ENCODE measurements at places on chromosomes 11 and 22.

- DNase-seq = peak; percentile 64
Observed at GRCh38 chr11:121466063-121466794, 13.5 kb upstream of the SORL1-AS1 start.

DNA sequence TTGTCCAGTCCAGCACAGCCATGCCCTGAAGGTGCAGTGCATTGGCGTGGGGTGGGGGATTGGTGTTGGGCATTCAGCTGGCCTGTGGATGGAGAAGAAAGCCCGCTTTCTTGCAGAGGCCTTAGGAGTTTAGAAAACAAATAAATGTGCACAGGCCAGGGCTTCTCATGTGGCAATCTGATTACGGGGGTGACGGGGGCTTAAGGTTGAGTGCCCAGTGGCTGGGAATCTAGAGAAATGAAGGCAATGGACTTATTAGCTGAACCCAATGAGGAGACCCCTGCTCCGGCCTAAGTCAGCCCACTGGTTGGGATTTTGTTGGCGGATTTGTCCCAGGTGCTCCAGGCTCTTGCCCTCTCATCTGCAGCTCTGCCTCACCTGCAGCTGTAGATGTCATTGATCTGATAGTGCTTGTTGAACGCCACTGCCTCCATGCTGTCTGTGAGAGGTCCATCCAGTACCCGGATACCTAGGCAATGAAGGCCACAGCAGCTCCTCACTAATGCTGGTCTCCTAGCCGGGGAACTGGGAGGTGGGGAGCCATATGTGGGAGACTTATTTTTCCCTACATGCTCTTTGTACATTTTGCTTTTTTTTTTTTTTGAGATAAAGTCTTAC, 6.2 kb downstream of the PCSK7 start:
- no peak for DNase-seq

GRCh38 chr11:64485074-64485473, 105.9 kb upstream of the SLC22A12 start:
- DNase-seq = no peak

DNA sequence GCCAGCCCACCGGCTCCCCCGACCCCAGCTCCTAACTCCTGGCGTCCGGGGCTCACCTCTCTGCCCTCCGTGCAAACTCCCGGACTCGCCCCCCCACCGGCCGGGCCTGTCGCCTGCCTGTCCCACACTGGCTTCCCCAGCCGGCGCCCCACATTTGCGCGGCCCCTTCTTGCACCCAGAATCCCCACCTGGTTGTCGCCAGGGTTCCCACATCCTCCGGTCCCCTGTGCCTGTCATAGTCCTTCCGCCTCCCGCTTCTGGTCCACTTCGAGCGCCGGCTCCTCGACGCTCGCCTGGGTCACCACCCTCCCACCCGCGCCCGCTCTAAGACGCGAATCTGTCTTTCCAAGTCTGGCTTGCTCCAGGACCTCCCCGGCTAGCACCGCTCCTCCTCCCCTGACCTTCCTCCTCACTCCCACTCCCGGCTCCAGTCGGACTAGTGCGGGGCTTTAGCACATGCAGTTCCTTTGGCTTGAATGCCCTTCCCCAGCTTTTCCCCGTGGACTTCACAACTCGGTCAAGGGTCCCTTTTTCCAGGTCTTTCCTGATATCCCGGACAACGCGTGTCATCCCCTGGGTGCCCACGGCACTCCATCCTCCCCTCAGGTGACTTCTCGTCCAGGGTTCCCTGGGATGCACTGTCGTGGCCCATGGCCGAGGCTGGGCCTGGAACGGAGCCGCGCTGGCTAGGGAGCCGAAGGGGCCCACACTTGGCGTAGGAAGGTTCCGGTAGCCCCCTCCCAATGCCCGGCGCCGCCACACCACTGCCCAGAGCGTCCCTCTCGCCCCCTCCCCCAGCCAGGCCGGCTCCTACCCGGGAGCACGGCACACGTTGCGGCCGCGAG, 635 bp downstream of the SCARF2 start:
- DNase-seq = no peak

GRCh38 chr11:64007629-64008282, 21.5 kb downstream of the OTUB1 start:
- no peak for DNase-seq

DNA sequence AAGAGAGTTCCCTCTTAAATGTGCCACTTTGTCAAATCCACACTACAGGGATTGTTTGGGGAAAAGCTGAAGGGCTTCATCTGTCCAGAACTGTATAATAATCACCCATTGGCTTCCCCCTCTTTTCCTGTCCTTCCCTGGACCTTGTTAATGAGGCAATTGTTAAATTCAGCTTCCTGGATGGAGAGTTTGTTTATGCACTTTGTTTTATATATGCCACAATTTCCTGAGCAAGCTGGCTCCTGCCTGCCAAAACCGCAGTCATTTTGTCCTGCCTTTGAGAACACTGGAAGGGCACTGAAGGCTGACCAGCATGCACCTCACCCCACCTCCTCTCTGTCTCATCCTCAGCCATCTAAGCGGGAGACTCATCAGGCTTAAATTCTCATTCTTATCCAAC, 86.2 kb downstream of the MSANTD4 start:
- no peak for DNase-seq

- no peak for DNase-seq
Observed at GRCh38 chr11:84413549-84413948, 1127.4 kb upstream of the CCDC90B start.

- no peak for DNase-seq
Observed at GRCh38 chr11:11985016-11985715, 23.3 kb downstream of the DKK3 start.

DNA sequence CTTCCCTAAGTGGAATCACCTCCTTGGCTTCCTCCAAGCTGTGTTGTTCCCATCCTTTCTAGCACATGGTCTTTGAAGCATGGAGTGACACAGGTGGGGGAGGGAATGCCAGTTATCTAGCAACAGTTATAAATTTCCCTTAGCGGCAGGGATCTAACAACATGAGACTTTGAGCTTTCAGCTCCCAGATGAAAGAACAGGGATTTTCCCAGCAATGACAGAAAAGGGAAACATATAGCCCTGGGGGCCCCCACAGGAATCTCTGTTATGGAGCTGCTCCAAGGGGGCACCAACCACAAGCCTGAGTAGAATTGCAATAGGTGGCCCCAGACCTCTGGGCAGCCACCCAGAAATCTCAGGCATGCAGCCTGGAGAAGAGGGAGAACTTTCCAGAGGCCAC, 163.0 kb downstream of the GRIK4 start:
- DNase-seq = no peak

- no peak for DNase-seq
Observed at GRCh38 chr11:2138068-2138430, 1.1 kb downstream of the IGF2 start.

DNA sequence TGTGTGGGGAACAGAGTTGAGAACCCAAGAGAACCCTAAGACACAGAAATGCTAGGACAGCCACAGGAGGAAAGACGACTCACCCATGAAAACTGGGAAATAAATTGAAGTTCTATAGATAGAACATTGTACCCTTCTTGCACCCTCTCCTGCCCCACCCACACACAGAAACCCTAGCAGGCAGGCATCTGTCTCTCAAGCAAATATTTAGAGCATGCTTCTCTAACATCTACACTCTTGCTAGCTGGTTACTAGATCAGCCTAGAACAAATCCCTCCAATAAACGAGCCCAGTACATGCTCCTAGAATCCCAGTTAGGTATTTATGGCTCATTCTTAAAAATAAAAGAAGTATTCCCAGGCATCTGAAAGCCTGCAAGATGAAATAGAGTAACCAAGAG, 32.1 kb upstream of the CLPB start:
- no peak for DNase-seq

- no peak for DNase-seq
Observed at GRCh38 chr22:28718044-28718443, 23.6 kb downstream of the CHEK2 start.

GRCh38 chr11:115132436-115133228, 371.6 kb downstream of the CADM1 start:
- no peak for DNase-seq

- no peak for DNase-seq
Observed at GRCh38 chr11:104803776-104804175, 94.5 kb downstream of the CASP12 start.

GRCh38 chr11:68441466-68442230, 18.9 kb upstream of the PPP6R3 start:
- DNase-seq = no peak

- no peak for DNase-seq
Observed at GRCh38 chr22:47923011-47923427, 1160.6 kb downstream of the TBC1D22A start.

GRCh38 chr22:39593066-39593930, 22.7 kb downstream of the CACNA1I start:
- no peak for DNase-seq

DNA sequence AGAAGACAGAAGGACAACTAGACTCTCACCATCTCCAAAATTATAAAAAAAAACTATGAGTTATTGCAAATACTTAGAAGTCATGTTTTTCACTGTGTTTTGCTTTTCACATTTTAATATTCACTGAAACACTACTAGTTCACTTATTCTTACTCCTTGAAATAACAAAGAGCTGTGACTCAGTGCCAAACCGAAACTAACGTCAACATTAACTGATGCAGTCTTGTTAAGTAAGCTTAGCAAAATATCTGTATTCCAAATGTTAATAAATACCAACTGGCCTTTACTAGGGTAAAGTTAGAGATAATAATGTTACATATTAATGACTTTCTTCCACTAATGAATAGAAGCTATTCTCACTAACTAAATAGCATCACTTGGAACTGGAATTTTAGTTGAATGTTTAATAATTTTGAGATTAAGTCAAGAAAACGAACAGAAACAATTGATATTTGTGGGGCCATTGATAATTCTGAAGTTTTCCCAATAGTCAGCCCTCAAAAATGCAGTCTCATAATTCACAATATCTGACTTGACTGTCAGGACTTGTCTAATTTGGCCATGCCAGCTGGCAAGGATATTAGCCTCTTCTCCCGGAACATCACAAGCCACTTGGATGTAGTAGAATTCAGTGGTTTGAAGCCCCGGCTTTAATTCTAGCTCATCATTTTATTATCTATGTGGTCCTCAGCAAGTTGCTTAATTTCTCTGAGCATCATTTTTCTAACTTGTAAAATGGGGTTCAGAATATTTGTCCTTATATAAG, 230.1 kb upstream of the DDI1 start:
- peak; percentile 51 for DNase-seq

GRCh38 chr11:18775492-18776292, 15.9 kb downstream of the PTPN5 start:
- no peak for DNase-seq

GRCh38 chr11:39772525-39773137, 1686.8 kb downstream of the LRRC4C start:
- no peak for DNase-seq

GRCh38 chr11:63970902-63971301, 3.5 kb upstream of the COX8A start:
- no peak for DNase-seq

- no peak for DNase-seq
Observed at GRCh38 chr11:115368616-115369015, 135.6 kb downstream of the CADM1 start.

DNA sequence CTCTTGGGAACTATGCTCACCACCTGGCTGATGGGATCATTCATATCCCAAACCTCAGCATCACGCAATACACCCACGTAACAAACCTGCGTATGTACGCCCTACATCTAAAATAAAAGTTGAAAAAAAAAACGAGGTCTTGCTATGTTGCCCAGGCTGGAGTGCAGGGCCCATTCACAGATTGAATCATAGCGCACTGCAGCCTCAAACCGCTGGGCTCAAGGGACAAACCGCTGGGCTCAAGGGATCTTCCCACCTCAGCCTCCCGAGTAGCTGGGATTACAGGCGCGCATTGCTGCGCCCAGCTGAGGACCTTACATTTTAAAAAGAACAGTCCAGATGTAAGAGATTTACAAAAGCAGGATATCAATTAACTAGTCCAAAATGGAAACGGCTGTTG, 41.9 kb upstream of the EMID1 start:
- no peak for DNase-seq

DNA sequence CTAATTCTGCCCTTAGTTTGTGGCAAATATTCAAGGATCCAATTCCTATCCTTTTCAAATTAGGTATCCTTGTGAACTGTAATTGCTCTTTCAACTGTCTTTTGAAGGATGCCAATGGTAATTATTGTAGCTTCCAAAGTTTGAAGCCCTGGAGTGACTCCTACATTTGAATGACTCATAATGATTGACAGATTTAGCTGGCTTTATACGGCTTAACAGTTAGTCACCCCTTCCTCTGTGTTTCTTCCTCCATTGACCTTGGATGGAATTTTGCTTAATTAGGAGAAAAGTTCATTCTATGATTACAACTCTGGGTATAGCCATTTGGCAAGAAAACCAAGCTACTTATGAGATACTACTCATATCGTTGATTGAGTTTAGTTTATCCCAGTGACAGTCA, 639.3 kb upstream of the KIRREL3 start:
- no peak for DNase-seq

GRCh38 chr22:40236131-40236665, 58.5 kb downstream of the TNRC6B start:
- DNase-seq = no peak

- DNase-seq = peak; percentile 44
Observed at GRCh38 chr22:27512283-27512761, 289.2 kb downstream of the MN1 start.

DNA sequence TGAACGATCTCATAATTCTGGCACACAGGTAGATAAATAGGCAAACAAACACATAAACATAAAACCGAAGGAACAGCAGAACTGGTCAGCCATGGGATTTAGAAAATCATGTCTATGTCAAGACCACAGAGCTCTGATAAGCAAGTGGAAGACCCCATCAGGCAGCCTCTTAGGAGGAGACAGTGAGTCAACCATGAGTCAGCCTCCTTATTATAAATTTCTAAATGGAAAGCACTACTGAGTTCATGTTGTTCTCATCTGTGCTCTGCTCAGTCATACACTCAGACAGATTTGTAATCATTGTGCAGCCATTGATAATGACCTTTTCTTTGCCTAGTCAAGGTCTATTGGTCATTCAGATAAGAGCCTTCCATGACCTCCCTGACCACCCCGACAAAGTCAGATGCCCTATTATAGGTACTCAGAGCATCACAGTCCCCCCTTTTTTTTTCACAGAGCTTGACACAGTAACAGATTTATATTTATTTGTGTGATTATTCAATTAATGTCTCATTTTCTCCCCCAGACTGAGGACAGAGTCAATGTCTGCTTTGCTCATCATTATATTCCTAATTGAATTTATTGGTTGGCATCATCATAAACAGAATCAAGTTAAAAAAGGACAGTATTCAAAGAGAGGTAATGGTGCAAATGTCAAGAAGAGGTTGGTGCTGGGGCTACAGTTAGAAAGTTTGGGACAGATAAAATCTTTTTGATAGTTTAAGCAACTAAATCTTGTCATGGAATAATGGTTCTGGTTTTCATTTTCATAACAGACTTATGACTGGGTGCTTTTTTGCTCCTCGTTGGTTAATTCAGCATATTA, 579.7 kb upstream of the CCDC90B start:
- no peak for DNase-seq

- DNase-seq = no peak
Observed at GRCh38 chr11:80146232-80146631, 705.4 kb upstream of the TENM4 start.

- no peak for DNase-seq
Observed at GRCh38 chr11:103805688-103806009, 230.8 kb upstream of the DDI1 start.

- DNase-seq = no peak
Observed at GRCh38 chr22:33083212-33083611, 25.0 kb upstream of the SYN3 start.

GRCh38 chr11:126155402-126156187, 55.9 kb downstream of the RPUSD4 start:
- no peak for DNase-seq
